ENCODE measurements at places on chromosomes 16 and 17.
A peak's percentile ranks its signal among the peaks of the same experiment; 100 is the strongest.

DNA sequence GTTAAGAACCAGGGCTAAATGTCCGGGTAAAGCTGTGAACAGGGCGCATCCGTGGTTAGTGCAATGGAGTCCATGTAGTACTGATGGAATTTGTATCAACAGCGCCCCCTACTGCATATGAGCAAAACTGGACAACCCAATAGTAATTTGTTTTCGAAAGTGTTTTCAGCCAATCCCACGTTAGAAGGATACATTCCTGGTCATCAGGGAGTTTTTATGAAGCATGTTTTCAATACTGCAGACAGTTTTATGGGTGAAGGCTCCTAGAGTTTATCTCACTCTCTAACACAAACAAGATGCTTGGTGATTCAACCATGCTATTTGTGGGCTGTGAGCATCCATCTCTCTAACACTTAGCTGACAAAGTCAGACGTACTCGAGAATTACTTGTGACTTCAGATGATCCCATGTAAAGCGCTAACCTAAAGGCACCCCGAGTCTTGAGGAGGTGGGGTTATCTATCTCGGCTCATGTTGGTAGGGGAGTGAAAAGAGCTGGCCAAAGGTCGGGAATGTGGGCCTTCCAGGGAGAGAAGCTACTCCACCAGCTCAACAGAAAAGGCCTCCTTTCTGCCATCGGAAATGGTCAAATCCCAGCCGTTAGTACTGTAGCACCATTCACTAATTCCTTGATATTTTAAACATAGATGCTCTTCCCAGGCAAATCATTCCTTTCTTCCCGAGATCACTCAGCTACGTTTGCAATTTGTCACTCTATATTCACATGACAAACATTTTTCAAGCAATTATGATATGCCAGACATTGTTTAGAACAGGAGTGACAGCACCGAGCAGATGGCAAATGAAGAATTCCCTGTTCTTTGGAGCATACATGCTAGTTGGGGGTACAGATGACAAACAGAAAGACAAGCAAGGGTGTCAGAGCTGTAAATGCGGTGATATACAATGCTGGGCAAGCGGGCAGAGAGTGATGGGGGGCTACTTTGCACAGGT is 46.9 kb upstream of the HNF1B start:
- DNase-seq = peak; percentile 24

GRCh38 chr17:55116440-55116914 is 147.9 kb downstream of the STXBP4 start:
- DNase-seq = no peak

DNA sequence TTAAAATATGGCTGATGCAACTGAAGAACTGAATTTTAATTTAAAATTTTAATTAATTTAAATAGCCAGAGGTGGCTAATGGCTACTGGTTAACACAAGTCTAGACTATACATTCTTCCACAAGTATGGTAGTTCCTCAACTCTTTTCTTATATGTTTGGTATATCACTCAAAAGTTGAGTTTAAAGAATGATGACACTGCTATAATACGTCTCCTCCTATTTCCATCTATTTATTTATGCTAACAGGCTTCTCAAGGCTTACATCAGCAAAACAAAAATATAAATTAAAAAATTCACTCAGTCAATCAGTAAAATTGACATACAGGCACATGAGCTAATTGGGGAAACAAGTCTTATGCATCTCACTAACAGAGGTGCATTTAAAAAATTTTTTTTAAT is 227.9 kb upstream of the PMFBP1 start:
- no peak for DNase-seq

DNA sequence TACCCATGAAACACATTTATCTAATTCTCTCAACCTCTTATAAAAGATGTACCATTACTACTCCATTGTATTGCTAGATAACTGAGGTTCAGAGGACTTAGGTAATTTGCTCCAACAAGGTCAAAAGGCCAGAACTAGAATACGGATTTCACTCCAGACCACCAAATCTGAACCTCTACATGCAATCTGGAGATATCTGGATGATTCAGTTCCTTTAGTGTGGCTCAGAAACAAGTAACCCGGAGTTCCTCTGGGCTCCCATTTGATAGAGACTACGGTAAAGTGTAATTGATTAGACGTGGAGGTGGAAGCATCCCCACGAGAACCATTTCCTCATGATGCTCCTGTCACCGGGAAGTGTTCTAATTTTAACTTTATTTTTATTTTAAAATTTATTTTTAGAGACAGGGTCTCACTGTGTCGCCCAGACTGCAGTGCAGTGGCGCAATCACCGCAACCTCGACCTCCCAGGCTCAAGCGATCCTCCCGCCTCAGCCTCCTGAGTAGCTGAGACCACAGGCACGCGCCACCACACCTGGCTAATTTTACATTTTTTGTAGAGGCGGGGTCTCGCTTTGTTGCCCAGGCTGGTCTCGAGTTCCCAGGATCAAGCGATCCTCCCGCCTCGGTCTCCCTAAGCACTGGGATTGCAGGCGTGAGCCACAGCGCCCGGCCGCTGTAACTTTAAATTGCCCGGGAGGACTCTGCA is 608 bp upstream of the COX10 start:
- DNase-seq = no peak

GRCh38 chr17:18002171-18002570 is 29.5 kb downstream of the DRC3 start:
- no peak for DNase-seq

GRCh38 chr17:74757931-74758847 is 9.8 kb downstream of the NHERF1 start:
- no peak for DNase-seq

- no peak for DNase-seq
These were observed 266.7 kb upstream of the CDH11 start for GRCh38 chr16:65388592-65388991.

DNA sequence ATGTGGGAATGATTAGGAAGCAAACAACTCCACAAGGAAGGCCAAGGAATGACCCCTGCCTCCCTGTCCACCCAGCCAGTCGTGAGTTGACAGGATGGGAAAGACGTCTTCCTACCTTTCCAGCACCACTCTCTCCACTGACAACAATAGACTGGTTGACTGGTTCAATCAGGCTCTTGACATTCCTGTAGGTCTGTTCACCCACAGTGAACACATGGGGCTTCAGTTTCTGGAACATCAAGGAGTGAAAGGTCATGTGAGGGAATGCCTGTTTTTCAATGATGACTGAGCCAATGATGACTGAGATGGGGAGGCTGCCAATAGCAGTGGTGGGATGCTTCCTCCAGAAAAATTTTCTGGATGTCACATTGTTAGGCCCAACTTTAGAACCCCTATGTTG is 9.6 kb downstream of the MYO19 start:
- no peak for DNase-seq

Measured in CMK (cell line).